ENCODE measurements at places on chromosomes 7 and 10.

DNA sequence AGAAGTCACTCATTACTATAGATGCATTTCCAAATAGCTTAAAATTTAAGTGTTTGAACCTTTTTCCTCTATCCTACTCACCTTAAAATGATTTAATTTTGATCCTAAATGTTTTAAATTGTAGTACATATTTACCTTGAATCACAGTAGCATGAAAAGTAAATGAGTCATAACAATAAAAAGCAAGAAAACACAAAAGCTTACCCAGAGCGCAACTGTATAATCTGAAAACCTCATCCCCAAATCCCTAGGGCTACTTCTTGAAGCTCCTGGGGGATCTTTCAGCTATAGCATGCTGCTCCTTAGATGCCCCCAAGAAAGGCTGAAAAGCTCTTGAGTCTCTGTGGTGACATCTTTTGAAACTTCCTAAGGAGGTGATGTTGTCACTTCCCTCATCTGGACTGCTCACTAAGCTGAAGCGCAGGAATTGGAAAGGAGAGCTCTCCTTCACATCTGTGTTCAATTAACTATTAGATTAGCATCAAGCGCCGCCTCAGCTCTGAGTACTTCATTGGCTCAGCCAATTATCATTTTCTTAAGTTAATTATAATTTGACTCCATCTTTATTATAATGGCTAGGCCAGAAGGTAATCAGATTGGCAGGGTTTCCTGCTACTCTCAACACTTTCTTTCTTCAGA is 60.2 kb downstream of the SEMA3E start:
- DNase-seq: no peak

GRCh38 chr10:33306701-33307519 is 27.6 kb downstream of the NRP1 start:
- no peak for DNase-seq

- DNase-seq: no peak
Measured at GRCh38 chr10:71817831-71818655, 33.0 kb downstream of the PSAP start.

GRCh38 chr10:132307823-132308586 is at the start of gene STK32C:
STK32C (minus strand) TSS chr10:132307950; CDS start chr10:132307833, 117 bp downstream.
- peak; percentile 100 for DNase-seq

GRCh38 chr10:81216949-81217348 is 658.0 kb upstream of the NRG3 start:
- no peak for DNase-seq

DNA sequence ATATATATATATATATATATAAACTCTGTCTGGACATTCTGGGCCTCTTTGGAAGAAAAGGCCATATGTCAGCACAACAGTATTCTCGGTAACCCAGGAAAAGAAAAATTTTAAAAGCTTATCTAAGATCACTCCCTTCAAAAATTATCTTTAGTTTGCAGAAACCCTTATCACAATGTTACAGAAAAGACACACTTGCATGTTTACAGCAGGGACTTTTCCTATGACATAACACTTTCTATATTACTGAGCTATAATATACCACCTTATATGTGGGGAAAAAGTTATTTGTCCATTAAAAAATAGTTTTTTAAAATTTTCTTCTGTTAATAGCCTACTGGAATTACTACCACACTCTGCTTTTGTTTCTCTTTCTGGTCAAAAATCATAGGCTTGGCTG is 25.4 kb downstream of the ANKRD61 start:
- no peak for DNase-seq

- DNase-seq: no peak
Measured at GRCh38 chr7:76292213-76292573, 10.3 kb upstream of the HSPB1 start.

DNA sequence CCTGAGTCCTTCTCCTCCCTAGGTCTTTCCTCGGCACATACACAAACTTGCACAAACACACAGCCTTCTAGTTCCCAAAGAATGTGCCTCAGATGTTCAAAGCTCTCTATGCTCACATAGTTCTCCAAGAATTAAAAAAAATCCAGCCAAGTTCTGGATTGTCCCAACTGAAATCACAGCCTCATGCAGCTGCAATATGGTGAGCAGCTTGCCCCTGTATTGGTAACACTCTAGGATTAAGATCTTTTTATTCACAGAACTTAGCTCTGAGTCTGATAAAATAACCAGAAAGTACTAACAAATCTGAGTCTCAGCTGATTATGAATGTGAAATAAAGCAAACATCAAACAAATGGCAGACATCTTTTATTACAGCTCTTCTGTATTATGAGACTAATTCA is 604.8 kb upstream of the PFKP start:
- no peak for DNase-seq

DNA sequence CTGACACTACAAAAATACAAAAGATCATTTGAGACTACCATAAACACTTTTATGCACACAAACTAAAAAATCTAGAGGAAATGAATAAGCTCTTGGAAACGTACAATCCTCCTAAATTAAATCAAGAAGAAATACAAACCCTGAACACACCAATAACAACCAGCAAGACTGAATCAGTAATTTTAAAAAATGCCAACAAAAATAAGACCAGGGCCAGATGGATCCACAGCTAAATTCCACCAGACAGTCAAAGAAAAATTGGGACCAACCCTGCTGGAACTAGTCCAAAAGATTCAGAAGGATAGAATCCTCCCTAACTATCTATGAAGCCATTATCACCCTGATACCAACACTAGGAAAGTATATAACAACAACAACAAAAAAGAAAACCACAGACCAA is 277.4 kb downstream of the AGMO start:
- DNase-seq: no peak

GRCh38 chr7:8226501-8226900 is 35.5 kb downstream of the ICA1 start:
- DNase-seq: no peak

DNA sequence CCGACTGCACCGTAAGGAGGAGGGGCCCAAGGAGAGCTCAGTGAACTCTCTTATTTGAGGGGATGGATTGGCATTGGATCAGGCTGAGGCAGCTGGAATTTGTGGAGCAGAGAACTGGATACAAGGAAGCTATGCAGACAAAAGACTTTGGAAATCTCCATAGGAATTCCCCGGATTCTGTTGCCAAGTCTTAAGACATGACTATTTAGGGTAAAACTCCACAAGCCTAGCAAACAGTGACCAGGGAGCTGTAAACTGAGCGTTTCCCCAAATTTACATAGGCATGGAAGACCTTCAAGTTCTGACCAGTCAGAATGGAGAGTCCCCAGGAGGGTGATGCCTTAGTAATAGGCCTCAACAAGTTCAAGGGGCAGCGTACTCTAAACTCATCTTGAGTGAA is 82.5 kb upstream of the PCBD1 start:
- no peak for DNase-seq

DNA sequence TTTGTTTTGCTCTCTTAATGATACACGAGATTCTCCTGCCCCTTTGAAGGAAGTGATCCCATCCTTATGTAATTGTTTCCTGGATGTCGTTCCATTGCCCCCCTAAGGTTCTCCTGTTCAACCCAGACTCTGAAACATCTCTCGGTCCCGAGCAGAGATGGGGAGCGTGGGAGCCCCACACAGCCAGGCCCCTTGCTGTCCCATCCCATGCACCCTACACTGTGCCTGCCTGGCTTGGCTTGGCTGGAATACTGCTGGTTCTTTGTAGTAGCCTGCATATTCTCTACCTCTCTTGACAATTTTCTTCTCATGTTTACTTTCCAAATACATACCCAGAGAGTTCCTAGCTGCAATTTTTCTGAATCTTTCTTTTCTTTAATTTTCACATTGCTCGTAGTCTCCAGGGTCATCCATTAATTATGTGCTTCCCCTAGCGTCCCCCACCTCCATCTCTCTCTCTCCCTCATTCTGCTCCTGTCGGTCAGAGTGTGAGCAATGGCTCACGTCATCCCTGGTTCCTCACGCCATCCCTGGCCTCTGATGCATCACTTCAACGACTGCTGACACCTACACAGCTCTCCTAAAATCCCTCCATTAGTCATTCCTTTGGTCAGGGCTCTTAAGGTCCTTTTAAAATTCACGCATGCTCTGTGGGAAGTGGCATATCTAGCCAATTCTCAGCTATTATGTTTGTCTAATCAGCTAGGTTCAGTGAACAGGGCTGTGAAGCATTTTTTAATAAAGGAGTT is 32.5 kb upstream of the GPR158 start:
- no peak for DNase-seq

GRCh38 chr7:115707258-115708012 is 323.1 kb downstream of the TFEC start:
- DNase-seq: no peak

DNA sequence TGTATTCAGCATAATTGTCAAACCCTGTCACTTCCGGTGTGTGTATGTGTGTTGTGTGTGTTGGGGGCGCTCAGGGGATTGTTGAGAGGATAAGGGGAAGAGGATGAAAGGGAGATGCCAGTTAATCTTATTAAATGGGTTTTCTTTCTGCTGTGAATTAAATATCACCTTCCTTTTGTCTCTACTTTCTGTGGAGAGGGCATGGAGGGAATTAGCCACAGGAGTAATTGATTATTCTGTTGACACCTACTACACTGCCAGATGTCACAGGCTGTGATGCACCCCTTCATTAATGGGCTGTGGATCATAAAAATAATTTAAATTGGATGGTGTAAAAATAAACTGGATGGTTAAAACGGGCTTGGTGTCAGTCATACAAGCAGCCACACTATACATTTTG is 311.9 kb downstream of the MDFIC start:
- DNase-seq: no peak

DNA sequence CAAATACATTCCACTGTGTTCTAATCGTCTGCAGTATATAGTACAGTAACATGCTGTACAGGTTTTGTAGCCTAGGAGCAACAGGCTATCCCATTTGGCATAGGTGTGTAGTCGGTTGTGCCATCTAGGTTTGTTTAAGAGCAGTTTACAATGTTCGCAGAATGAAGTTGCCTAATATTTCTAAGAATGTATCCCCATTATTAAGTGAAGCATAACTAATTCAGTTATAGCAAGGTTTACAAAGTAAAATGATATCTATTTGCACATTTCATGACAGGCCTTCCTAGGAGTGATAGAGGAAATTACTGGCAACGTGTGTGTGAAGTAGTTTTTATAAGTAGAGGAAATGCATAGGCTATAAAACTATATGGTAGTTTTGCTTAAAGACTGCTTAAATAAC is 4.0 kb downstream of the CREM start:
- DNase-seq: no peak

- no peak for DNase-seq
Measured at GRCh38 chr7:46003896-46004875, 83.1 kb upstream of the IGFBP3 start.

DNA sequence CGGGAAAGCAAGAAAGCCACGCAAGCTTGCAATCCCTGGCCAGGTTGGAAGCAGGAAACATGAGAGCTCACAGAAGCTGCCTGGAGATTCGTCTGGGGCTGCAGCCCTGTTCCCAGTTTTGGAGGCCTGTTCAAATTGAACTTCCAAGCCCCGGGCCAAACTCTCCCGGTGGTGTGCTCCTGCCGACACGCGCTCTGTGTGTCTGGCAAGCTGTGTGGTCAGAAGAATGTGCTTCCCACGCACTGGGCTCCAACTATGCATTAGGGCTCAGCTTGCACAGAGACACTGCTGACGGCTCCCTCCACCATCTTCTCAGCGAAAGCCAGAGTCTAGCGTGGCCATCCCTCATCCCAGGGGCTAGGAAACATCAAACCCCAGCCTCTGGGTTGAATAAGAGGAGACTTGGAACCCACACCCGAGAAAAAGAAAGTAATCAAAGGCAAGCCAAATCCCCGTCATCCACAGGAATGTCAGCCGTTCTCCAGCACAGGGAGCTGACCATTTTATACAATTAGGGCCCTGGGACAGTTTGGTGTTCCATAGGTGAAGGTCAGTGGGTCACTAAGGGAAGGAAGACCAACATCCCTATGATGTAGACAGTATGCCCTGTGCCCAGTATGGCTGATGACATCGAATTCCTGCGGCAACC is 107.2 kb downstream of the FGFR2 start:
- DNase-seq: no peak

DNA sequence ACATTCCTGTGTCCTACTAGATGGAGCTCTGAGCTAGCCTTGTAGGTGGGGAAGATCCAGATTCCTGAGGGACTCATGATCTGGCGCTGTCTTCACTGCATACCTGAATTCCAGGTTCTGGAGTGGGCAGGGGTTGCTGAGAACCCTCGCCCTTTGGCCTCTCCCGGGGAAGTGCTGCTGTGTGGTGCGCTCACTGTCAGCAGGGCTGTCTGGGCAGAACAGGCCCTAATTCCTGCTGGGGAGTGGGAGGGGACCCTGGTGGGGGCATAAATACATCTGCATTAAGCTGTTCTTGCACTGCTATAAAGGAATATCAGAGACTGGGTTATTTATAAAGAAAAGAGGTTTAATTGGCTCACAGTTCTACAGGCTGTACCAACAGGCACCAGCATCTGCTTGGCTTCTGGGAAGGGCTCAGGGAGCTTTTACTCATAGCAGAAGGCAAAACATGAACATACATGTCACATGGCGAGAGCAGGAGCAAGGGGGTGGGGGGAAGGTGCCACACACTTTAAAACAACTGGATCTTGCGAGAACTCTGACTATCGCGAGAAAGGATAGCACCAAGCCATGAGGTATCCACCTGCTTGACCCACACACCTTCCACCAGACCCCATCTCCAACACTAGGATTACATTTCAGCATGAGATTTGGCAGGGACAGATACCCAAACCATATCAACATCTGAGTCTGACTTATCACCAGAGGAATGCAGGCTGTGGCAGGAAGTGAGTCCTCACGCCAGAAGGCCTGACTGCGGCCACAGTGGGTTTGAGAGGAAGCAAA is 115.0 kb downstream of the ADCY1 start:
- DNase-seq: no peak

GRCh38 chr10:88066876-88067275 is 203.5 kb downstream of the PTEN start:
- no peak for DNase-seq

- no peak for DNase-seq
Measured at GRCh38 chr10:114684822-114685209, 26.7 kb upstream of the ABLIM1 start.

GRCh38 chr7:47225387-47226131 is 356.4 kb downstream of the TNS3 start:
- DNase-seq: peak; percentile 23

- DNase-seq: no peak
Measured at GRCh38 chr7:28706584-28706983, 251.5 kb downstream of the TRIL start.

- no peak for DNase-seq
Measured at GRCh38 chr7:99782012-99782953, 1.7 kb downstream of the CYP3A4 start.

DNA sequence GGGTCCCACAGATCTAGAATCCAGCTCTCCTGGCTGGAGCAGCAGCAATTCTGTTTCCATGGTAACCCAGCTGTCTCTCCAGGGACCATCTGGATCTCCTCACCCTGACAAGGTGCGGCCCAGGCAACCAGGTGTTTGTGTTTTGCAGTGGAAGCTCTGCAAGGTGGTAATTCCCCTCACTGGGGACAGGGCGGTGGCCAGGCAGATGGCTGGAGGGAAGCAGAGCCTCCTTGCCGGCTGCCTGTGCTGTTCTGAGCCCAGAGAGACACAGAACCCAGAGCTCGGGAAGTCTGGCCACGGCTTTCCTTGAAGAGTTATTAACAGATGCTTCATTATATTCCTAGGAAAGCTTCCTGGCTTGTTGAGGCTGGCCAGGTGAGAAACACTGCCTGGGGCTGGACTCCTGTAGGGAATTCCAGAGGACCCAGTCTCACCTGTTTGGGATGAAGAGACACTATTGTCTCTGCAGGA is 118.2 kb upstream of the PPIF start:
- no peak for DNase-seq
